ENCODE measurements at places on chromosomes 7 and 10.
A peak's percentile ranks its signal among the peaks of the same experiment; 100 is the strongest.

DNA sequence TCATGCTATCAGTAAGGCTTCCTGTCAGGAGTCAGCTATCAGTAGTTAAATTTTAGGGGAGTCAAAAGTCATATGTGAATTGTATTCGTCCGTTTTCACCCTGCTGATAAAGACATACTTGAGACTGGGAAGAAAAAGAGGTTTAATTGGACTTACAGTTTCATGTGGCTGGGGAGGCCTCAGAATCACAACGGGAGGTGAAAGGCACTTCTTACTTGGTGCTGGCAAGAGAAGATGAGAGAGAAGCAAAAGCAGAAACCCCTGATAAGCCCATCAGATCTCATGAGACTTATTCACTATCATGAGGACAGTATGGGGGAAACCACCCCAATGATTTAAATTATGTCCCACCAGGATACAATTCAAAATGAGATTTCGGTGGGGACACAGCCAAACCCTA, 47.1 kb downstream of the KLF6 start:
- DNase-seq = no peak

DNA sequence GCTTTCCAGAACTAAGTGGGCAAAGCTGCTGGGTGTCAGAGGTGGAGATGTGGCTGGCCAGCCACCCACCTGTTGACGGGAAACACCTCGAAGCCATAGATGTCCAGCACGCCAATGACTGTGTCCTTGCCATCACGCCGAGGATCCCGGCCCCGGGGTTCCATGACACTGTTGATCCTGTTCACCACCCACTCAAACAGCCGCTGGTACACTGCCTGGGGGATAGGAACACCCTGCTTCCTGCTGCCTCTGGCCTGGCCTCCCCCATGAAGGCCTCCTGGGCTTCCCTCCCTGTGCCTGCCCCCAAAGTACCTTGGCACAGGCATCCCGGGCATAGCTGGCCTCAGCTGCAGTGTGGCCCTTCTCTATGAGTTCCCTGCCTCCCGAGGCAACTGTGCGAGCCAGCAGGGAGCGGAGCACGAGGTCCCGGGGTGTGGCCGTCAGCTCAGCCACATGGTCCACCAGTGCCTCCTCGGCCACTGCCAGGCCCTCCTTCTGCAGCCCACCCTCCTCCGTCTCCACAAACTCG, 8.2 kb downstream of the MYO1G start:
- DNase-seq = no peak

GRCh38 chr10:43120929-43121314, 17.3 kb upstream of the CSGALNACT2 start:
- DNase-seq = no peak

DNA sequence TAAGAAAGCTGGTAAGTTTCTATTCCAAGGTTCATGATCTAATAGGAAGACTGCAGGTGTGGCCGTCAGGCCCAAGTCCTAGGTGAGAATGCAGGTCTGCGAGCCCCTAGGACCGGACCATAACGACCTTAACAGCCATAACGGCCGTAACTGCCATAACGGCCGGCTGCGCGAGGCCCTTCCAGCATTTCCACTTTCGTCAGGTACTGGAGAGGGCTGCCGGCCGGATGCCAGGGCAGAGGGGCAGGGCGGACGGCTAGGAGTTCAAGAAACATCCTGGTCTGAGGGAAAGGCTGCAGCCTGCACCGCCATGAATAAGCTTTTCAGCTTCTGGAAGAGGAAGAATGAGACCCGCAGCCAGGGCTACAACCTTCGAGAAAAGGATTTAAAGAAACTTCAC, at the start of gene ANKRD7:
Gene ANKRD7, plus strand, starts transcription at position 184 of the 400 bp plus-strand sequence. Its CDS starts 127 bp downstream, at position 311.
- DNase-seq = no peak

DNA sequence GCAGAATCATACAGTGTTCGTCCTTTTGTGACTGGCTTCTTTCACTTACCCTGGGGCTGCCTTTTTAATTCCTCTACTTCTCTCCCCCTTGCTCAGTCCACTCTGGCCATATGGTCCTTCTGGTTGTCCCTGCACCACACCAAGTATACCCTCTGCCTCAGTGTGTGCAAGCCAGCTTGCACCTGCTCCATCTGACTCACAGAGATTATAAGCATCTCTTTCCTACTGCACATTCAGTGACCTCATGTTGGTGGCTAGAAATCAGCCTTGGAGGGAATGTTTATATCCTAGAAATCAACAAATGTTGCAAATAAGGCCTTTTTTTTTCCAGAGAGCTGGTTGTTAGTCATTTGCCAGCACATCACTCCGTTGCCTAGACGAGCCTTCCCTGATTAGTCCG, 67.5 kb upstream of the C10orf90 start:
- no peak for DNase-seq

DNA sequence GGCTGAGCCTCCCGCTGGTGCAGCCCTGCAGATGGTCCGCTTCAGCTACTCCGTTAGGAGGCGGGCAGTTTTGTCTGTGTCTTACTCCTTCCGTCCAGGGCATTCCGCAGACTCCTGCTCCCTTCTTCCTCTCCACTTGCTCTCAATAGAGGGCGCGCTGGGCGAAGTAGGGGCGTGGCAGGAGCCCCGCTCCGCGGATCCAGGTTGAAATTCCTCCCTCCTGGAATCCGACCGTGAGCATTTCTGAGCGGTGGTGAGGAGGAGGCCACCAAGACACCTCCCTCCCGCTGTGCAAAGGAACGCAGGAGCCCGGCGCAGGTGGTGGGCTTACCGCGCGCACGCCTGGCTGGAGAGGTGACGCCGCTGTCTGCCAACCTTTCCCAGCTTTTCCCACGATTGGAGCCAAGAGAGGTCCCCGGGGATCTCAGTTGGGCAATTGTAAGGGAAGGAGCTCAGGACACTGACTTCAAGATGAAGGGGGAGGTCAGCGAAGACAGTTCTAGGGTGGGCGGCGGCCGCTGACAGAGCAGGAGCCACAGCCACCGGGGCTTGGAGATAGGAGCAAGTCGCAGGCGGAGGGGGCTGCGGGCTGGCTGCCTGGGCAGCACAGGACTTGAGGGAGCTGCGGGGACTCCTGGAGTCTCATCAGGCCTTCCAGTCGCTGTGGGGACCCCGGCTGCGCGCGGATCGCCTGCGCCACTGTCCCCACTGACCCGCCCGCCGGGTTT, 1011.3 kb downstream of the XPNPEP1 start:
- DNase-seq = no peak

DNA sequence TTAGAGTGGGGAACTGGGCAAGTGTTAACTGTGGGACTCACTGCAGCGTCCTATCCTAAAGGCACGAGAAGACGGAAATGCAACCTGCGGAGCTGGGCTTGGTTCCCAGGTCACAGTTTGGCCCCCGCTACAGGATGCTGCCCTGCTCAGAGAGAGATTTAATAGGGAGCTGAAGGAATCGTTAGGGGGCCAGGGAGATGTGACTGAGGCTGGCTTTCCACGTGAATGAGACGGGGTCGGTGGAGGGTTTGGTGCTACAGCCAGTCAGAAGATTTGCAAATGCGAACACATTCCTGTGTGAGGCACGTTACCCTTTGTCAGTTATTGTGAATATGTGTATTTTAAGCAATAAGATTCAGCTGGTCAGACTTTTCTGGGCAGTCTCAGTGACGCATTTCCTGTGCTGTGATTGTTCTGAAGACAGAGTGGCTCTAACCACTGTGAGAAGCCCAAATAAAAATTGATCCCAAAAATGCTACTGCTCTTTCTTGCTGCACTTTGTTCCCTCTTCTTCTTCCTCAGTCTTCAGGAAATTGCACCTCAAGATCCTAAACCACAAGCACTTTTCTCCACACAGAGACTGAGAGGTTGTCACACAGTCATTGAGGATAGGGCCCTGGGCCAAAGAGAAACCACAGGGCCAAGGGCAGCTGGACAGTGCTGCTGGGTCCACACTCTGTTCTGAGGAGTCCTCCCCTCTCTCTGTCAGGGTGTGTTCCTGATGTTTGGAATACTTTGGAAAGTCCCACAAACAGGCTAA, 21.2 kb downstream of the CYP17A1 start:
- no peak for DNase-seq

DNA sequence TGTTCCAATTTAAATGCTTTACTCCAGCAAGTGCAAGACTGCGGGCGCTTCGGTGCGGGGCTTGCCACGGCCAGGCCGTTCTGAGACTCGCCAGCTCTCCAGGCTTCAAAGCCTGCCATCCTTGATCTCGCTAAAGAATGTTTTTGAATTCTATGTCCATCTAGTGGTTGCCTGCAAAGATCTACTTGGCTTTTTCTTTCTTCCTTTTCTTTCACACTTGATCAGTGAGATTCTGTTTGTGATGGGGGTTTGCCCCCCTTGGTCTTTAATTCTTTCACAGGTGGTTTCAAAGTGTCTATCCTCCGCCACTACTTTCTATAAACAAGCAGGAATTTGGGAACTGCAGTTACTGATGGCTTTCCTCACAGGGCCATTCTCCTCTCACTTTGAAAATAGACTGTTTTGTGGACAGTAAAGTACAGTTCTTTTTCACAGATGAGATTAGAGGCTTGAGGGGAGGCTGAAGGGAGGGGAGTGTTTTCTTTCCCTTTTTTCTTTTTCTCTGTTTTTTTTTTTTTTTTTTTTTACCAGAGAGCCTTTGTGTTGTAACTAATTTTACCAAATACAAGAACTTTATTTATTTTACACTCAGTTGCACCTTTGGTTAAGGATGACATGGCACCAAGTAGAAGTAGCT, 15.2 kb upstream of the FBXW4 start:
- no peak for DNase-seq

DNA sequence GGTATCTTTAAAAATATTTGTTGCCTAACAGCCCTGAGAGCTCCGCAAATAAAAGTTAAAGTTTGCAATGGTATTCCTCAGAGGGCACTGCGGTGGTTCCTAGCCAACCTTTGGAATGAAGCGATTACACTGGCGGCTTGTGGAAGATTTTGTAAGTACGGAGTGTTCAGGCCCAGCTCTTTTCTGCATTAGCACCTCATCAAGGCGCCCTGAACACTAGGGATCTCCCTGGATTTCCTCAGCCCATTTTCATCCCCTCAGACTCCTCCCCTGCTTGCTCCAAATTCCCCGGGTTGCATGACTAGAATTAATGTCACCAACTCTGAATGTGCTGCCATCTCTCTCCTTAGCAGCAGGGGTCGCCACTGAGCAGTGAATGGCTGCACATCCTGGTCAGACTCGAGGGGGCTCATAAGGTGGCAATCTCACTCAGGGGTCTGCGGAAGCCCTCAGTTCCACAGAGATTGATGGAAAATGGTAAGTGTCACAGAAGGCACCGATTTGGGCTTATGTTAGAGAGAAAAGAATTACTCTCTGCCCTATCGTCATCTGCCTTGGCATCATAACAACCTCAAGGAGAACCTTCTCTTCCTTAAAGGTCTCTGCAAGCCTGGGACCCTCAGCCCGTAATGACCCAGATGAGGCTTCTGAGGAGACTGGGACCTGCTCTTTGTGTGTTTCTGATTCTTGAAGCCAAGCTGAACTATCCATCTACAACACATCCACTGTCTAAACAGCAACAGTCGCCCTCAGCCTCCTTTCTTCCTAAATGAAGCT, 262.8 kb upstream of the AOAH start:
- DNase-seq = peak; percentile 17

GRCh38 chr10:79473496-79474095, 28.2 kb upstream of the ZCCHC24 start:
- no peak for DNase-seq

DNA sequence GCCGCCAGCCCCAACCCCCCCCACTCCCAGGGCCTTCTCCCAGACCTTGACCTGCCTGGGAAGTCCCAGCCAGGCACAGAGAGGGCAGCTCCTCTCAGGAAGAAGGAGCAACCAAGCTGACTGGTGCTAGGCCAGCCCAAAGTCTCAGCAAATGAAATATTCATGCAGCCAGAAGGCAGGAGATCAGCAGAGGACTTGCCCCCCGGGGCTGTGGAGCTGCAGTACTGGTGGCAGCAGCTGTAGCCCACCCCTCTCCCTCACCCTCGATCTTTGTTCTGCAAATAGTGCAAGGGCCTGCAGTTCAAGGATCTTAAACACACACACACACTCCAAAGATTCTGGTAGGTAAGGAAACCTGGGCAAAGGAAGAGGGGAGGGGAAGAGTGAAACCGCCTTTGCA, 3.5 kb upstream of the SRRM3 start:
- no peak for DNase-seq

GRCh38 chr10:92727550-92727949, 37.8 kb downstream of the HHEX start:
- no peak for DNase-seq

- no peak for DNase-seq
Measured at GRCh38 chr10:43214071-43214955, 52.6 kb downstream of the RASGEF1A start.
